ENCODE measurements at places on chromosomes 6 and 20. TPM values are rescaled to one million over a fixed set of nuclear protein-coding genes. Genes with fewer than 3 reads are reported as not detected.

The NRN1 gene
- total RNA-seq, result not detected

The SLA2 gene
- not detected for total RNA-seq

The ZNF311 gene
- 0.74 TPM for total RNA-seq

The NR2E1 gene
- total RNA-seq, result not detected

The RIPOR2 gene
- 0.67 TPM for total RNA-seq

The NKAIN4 gene
- total RNA-seq, result not detected

The CNKSR3 gene
- 6.8 TPM for total RNA-seq

The HAO1 gene
- total RNA-seq, result not detected

The CCN6 gene
- total RNA-seq, result not detected

The ZBTB24 gene
- 4.2 TPM for total RNA-seq

The CD93 gene
- total RNA-seq, result not detected

The CST4 gene
- not detected for total RNA-seq

The TRIM40 gene
- not detected for total RNA-seq
